ENCODE measurements at places on chromosomes 11 and 22.

DNA sequence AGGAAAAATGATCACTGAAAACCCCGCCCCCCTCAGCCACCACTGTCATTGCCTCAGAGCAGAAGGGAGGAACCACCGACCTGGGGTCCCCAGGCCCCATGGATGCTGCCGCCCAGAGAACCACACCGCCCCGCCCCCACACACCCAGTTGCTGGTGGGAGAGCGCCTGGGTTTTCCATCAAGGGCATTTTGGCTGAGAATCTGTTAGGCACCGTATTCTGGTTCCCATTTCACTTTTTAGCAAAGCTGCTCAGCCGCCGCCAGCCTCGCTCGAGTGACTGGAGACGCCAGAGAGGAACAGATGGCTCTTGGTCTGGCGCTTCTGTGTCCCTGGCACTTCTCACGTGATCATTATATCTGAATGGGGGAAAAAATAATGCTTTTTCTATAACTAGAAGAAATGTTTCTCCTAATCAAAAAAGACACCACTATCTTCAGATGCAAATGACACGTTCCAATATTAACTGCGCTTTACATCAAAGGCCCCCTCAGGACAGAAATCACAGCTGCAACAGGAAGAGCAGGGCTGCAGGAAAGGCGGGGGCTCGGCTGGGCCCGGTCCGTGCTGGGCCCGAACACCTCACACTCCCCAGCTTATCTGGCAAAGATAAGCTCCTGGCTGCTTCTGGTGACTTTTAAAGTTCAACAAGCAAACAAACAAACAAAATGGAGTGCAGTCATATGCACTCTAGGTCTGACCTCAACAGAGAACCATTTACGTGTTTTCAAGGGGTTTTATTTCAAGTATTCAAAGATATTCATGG, 149.8 kb downstream of the MPPED1 start:
- no peak for DNase-seq

DNA sequence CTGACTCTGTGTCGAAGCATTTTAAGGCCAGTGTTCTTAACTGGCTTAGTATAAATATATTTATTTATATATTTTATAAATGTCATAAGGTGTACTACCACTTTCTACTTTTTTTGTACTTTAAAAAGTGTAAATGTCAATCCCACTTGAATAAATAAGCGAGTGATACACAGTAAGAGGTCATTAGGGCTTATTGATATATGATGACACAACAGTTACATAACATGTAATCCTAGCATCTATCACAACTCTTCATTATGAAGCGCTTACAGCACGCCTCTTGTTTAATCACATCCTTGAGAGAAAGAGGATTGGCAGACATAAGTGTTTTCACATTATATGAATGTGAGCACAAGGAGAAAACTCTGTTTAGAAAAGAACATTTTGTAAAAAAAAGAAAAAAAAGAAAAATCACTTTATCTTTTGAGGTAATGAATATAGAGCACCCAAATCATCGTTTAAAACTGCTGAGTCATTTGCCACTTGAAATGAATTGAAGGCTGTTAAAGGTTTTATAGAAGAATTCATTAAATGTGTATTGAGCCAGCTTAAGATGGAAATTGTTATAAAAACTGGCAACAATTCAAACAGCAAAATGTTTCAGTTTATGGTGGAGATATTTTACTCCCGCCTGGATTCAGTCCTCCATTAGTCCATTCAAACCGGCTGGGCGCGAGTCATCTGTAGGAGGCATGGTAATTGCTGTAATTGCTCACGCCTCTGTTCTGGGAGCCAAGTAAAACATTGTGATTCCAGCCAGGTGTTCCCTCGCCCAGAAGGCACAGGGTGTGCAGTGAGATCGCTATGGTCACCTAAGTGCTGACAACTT, 627.3 kb upstream of the KIRREL3 start:
- no peak for DNase-seq

DNA sequence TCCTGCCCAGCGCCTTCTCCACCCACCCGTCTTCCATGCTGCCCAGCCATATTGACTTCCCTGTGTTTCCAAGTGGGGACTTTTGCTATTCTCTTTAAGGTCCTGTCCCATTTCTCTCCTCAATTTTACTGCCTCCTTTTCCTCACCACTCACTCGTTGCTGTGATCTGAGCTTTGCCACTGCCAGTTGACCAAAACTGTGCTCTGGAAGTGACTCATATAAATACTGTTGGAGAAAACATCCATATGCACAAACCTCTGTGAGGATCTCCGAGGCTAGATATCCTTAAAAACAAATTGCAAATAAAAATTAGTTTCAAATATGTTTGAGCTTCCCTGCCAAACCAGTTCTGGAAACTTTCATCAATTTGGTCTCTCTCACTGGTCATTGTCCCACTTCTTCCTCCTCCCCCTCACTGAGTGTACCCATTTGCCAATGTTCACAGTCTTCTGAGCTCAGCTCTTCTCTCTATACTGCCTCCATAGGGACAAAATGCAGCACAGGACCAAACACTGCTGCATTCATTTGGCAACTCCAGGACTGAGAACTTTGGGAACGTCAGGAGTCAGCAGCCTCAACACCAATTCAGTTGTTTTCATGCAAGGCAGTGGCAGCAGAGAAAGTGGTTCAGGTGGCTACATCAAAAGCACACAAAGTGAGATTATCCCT, 34.0 kb upstream of the MMP13 start:
- no peak for DNase-seq

DNA sequence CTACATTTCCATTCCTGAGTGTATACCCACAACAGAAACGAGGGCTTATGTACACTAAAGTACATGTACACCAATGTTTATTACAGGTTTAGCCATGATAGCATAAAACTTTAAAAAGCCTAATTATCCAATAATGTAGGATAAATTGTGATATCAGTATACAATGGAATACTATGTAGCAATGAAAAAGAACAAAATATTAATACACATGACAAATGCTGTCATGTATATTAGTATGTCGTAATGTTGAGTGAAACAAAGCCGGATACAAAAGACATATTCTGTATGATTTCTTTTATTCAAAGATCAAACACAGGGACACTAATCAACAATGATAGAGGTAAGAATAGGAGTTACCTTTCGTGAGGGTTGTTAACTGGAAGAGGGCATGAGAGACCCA, 2.7 kb downstream of the SAA4 start:
- DNase-seq = no peak

GRCh38 chr11:17734418-17734911, at the start of gene KCNC1:
KCNC1 (plus strand) TSS chr11:17734781; CDS start chr11:17736003, 1,222 bp downstream.
- no peak for DNase-seq

DNA sequence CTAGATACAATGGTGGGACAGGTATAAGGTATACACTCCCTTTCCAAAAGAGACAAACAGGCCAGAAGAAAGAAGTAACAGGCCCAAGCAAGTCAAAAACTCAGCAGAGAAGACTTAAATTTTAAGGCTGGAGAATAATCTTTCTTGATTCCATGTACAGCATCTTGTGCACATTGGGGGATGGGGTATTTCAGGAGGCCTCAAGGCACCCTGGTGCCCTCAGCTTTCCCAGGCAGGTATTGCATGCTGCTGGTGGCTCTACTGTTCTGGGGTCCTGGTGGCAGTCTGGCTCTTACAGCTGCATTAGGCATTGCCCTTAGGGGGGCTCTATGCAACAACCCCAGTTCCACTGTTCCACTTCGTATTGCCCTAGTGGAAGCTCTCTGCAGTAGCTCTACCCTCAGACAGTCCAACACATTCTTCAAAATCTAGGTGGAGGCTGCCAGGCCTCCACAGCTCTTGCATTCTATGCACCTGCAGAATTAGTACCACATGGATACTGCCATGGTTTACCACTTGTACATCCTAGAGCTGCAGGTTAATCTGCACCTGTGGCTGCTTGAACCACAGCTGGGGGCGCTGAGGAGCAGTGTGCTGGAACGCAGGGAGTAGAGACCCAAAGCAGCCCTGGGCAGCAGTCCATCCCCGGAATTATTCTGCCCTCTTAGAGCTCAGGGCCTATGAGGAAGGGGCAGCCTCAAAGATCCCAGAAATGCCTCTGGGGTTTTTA, 4.2 kb upstream of the CTSC start:
- no peak for DNase-seq

- DNase-seq = no peak
These were observed 47.0 kb upstream of the PPP6R3 start for GRCh38 chr11:68413591-68413999.

- DNase-seq = no peak
These were observed 615.7 kb upstream of the LRRC4C start for GRCh38 chr11:42075180-42075579.

- DNase-seq = no peak
These were observed 3.6 kb downstream of the PIK3IP1 start for GRCh38 chr22:31288496-31289240.

GRCh38 chr22:35541254-35541748, 670 bp downstream of the RASD2 start:
- DNase-seq = peak; percentile 58

GRCh38 chr11:122197066-122197987, 81.3 kb upstream of the BLID start:
- no peak for DNase-seq

DNA sequence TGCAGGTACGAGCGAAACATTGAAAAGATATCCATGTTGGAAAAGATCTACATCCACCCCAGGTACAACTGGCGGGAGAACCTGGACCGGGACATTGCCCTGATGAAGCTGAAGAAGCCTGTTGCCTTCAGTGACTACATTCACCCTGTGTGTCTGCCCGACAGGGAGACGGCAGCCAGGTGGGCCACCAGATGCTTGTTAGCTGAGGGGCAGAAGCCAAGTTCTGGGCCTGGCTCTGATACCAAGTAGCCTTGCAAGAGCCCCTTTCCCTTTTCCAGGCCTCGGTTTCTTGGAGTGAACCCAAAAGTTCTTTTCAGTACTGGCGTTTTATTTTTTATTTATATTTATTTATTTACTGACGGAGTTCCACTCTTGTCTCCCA, 9.6 kb downstream of the F2 start:
- DNase-seq = no peak

DNA sequence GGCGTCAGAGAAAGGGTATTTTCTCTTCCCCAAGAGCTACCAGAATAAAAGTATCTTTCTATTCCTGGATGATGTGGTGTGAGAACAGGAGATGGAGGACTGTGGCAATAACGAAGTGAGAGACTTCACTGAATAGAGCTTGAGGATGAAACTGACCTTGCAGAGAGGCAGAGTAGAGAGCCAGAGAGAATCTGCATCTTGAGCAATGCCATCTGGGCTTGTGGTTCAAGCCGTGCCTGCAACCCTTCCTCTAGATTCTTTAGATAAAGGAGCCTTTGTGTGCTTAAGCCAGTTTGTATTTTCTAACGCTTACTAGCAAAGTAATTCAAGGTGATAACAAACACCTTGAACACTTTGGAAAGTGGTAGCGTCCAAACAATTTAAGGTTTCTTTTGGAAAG, 2.2 kb downstream of the ME3 start:
- DNase-seq = no peak

GRCh38 chr11:105045676-105046296, 651 bp upstream of the CARD16 start:
- no peak for DNase-seq

DNA sequence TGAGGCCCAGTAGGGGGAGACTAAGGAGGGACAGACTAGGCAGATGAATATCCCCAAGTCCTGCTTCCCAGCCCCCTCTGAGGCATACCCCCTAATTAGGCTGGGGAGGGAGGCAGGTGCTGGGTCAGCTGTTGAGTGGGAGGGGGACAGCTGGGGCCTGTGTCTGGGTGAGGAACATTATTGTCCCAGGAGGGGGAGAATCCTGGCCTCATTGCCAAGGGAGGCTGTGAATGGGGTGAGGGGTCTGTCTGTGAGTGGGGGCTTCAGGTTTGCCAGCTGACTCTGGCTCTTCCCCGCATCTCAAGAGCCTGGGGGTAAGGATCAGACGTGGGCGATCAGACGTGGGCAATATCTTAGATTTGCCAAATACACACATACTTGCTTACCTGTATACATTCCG, 2.1 kb downstream of the INPPL1 start:
- peak; percentile 10 for DNase-seq

DNA sequence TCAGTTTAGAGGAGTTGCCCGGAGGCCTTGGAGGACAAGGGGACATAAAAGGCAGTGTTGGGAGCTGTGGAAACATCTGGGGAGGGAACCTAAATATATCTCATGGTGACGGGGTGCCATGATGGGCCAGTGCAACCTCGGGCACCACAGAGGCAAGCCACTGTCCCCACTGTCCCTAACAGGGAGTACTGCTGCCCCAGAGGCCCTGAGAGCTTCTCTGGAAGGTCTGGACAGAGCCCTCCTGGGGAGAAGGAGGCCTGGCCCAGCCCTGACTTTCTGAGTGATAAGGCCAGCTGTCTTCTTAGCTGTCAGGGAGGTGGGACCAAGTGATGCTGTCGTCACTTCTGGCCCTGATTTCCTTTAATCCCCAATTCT, 5.5 kb upstream of the P2RY6 start:
- peak; percentile 20 for DNase-seq

DNA sequence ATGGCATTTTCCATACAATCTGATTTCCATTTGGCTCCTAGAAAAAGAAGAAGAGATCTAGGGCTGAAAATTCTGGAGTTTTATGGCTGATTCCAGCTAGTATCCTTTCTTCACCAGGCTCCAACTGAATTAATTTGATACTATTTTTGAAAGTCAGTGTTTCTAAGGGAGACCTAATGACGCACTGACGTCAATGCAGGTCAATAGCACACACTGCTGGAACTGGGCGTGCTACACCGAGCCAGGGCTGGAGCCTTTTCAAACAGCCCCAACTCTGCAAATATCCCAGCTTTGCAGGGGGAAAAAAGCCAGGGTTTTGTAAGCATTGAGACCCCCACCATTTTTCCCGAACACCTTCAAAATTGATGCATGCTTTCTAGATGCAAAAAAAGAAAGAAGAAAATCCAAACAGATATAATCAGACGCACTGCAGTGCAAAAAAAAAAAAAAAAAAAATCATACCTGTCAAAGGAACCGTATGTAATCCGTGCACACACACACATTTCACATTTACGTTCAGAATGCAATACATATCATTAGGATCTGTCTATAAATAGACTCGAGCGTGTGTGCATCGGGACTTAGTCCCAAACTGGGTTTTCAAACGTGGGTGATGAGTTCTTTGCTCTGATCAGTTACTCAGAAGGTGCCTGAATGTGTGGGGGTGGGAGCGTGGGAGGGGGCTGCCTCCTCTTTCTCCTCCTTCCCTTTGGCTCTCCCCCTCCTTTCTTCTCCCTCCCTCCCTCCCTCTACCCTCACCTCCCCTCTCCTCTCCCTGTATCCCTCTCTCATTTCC, 124.5 kb upstream of the HSD17B12 start:
- peak; percentile 83 for DNase-seq

DNA sequence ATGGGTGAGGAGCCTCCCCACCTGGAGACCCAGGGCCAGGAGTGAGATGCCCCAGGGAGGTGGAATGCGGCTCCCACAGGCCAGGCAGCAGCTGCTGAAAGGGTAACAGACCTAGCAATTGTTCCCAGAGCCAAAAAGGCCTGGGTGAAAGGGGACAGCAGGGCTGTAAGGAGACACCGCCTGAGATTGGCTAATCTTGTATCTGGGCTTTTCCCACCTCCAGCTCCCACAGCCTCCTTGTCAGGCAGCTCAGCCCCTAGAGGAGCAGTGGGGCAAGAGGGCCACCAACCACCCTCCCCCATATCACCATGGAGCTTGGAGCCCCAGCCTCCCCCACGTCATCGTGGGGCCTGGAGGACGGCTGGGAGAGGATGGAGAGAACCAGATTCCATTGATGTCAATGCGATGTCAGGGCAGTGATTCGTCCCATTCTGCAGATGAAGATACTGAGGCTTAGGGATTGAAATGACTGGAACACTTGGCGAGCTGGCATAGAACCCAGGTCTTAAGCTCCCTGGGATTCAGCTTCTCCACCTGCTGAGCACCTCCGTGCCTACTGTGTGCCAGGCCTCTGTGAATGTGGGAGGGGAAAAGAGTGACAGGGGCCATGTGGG, 2.9 kb upstream of the MGAT3 start:
- no peak for DNase-seq

Measured in stomach (tissue), 19 donors.